Glomerular endothelial cell (primary cell): ENCODE measurements at places on chromosomes 5 and 9. TPM values are rescaled to one million over a fixed set of nuclear protein-coding genes. Genes with fewer than 3 reads are reported as not detected.

The TCF7 gene
- 1.3 and 1.6 TPM in 2 replicates for total RNA-seq

The UGT3A1 gene
- not detected in 2 replicates for total RNA-seq

The TMEM252 gene
- total RNA-seq, result not detected in 2 replicates

The CDX1 gene
- total RNA-seq, result not detected in 2 replicates

The PRR16 gene
- 1.2 and 1.6 TPM in 2 replicates for total RNA-seq

The LHX3 gene
- total RNA-seq, result not detected in 2 replicates

The NUTM2G gene
- total RNA-seq, result not detected in 2 replicates

The TTC23L gene
- total RNA-seq, result 0.41 and 0.63 TPM in 2 replicates

The NKD2 gene
- total RNA-seq, result 2.2 TPM in 1 of 2 replicates, not detected in the other

The FRRS1L gene
- 0.10 and 0.35 TPM in 2 replicates for total RNA-seq

The CCDC152 gene
- total RNA-seq, result 0.05 and 0.23 TPM in 2 replicates

The HAVCR1 gene
- total RNA-seq, result 0.15 TPM in 1 of 2 replicates, not detected in the other

The ARID3C gene
- total RNA-seq, result 0.29 TPM in 1 of 2 replicates, not detected in the other

GRCh38 chr9:100730086-100730485 lies 152.2 kb downstream of the CAVIN4 start:
- no peak for DNase-seq

- no peak for DNase-seq
Observed at GRCh38 chr5:60260658-60261057, 367.1 kb upstream of the PDE4D start.

- DNase-seq, result no peak
Observed at GRCh38 chr5:179825655-179826182, 5.0 kb downstream of the SQSTM1 start.

- DNase-seq, result no peak
Observed at GRCh38 chr5:133930813-133931090, 37.7 kb downstream of the C5orf15 start.

GRCh38 chr9:93132946-93133680 lies 938 bp downstream of the NINJ1 start:
- no peak for DNase-seq

DNA sequence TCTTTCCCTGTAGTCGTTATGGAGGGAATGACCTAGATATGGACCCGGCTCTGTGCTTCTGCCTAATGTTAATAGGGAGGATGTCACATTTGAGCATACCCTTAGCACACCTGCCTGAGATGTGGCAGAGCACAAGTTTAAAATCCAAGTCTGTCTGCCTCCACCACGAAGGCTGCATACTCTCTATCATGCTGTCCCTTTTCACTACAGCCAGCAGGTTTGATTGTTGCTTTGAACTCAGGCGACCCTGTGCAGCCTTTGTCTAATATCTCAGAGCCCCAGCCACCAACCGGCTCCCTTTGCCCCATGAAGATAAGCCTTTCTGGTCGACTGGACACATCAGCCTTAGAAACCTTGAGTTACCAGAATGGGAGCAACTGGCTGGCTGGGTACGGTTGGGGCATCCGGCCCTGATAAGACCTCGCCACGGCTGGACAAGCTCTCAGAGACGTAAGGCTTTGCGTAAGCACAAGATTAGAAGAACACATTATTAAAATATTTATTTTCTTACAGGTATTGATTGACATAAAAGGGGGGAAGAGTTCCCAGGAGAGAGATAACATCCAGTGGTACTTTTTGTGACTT lies 222.0 kb upstream of the TRIM32 start:
- DNase-seq, result no peak

DNA sequence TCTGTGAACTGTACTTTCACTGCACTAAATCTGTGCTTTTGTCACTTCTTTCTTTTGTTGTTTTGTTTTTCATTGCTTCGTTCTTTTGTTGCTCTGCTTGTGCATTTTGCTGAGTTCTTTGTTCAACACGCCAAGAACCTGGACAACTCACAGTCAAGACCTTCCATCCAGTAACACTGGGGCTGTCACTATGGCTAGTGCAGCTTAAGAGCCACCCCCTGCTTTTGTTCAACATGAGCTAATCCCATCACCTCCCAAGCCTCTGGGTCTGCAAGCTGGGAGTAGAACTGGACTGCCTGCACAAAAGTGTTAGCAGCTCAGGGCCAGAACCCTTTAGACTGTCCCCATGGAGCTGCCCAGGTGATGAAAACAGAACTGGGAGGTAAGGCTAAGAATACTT lies 143.7 kb downstream of the SYK start:
- DNase-seq, result no peak

GRCh38 chr5:31194892-31195555 lies 1.5 kb downstream of the CDH6 start:
- DNase-seq, result no peak

DNA sequence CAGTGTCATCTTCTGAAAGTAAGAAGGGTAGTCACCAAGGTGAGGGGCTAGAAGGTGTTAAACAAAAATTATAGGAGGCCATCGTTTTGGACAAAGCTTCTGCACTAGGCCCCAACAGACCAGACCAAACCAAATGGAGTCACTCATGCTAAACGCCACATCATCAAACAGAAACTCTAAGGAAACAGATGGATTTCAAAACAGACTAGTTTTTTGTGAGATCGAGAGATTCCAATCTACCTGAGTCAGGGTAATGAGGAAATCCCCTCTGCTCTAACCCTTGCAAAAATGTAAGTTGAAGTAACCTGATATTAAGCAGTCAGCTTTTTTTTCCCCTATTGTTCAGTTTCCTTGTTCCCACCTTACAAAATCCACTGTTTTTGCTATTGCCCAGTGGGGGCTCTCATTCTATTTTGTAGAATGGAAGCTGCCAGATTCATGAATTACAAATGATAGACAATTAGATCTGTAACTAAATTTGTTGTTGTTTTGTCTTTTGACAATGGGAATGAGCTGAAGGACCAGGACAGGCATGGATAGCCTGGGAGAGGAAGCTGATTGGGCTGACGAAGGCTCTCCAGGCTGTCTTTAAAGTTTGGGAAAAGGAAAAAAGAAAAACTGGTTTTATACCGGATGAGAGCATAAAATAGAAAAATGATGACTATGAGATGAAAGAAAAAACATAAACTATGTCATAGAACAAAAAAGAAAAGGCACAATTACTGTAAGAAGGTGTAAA lies 94.7 kb upstream of the ADAMTSL1 start:
- DNase-seq, result no peak

DNA sequence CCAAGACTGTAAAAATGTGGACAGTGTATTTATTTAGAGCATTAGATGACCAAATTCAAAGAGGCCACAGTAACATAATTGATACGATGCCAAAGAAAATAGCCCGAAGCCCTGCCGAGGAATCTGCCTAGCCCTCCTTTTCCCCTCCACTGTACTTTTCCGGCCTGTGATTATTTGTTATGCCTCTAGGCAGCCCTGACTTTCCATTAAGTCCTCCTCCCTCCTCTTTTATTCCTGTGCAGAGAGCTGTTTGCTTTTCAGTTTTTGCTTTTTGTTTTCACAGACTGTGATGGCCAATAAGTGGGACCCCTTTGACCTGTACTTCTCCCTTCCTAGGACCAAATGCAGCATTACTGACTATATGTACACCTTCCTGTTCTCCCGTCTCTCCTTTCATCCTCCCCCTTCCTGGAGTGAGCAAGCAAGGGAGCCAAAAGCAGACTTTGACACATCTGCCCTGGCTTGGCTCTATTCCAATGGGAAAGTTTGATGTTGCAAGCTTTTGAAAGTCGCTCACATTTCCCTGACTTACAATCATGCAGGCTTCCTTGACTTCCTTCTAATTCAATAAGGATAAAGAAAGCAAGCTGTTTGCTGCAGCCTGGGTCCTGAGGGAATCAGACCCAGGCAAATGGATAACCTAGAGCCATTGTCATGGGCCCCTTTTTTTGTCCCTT lies 76.1 kb downstream of the NREP start:
- peak; percentile 94 for DNase-seq

DNA sequence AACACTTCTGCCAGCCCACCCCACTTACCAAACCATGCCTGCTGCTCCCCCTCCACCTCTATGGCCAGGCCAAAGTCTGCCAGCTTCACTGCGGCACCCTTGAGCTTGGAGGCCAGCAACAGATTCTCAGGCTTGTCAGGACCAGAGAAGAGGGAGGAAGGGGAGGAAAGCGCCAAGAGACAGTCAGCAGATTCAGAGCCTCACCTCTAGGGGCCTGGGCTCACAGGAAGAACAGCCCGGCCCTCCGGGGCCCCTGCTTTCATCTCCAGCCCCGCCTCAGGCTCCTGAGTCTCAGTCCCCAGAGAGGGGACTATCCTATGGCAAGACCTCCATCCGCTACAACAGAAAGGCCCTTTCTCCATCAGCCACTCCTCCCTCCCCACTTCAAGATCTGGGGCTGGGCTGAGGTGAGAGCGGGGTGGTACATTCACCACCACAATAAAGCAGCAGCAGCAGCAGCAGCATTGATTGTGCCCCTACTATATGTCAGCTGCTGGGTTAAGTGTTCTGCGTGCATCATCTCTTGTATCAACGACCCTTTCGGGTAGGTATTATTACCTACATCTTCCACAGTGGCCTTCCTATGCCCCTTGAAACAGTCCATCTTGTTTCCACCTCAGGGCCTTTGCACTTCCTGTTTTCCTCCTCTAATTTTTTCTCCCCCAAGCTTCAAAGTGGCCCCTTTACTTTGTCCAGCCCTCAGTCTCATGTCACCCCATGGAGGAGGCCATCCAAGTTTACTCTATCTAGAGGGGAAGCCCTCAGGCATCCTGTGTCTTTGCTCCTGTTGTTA lies 36.0 kb downstream of the CAMK2A start:
- DNase-seq, result no peak

GRCh38 chr5:56123531-56124243 lies 109.4 kb downstream of the ANKRD55 start:
- DNase-seq, result peak; percentile 95

DNA sequence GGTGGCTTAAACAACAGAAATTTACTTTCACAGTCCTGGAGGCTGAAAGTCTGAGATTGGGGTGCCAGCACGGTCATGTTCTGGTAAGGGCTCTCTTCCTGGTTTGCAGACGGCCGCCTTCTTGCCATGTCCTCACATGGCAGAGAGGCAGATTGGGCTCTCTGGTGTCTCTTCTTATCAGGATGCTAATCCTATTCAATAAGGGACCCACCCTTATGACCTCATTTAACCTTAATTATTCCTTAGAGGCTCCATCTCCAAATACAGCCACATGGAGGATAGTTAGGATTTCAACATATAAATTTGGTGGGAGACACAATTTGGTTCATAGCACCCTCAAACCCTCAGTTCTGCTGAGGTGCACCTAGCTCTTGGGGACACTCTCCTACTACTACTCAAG lies 180.4 kb downstream of the DAB2IP start:
- DNase-seq, result no peak

- DNase-seq, result no peak
Observed at GRCh38 chr5:74624931-74625505, 15.5 kb downstream of the ENC1 start.

DNA sequence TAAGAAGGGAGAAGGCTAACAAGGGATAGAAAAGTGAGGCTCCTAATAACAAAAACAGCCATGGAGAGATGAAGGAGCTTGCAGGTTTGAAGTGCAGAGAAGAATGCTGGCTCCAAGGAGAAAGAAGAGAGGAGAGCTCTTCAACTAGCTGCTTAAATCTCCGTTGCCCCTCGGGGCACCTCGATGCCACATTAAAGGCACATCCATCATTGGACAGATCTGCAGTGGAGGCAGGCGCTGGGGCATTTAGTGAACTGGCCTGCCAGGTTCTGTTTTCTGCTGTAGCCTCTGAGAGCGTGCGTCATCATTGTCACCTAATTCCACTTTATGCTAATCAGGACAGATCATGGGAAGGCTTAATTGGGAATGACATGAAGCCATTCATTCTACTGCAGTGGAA lies 1426.2 kb upstream of the WWC1 start:
- DNase-seq, result no peak

GRCh38 chr9:2396622-2397285 lies 224.8 kb upstream of the VLDLR start:
- DNase-seq, result no peak

- no peak for DNase-seq
Observed at GRCh38 chr5:72598401-72599064, 91.3 kb upstream of the ZNF366 start.

DNA sequence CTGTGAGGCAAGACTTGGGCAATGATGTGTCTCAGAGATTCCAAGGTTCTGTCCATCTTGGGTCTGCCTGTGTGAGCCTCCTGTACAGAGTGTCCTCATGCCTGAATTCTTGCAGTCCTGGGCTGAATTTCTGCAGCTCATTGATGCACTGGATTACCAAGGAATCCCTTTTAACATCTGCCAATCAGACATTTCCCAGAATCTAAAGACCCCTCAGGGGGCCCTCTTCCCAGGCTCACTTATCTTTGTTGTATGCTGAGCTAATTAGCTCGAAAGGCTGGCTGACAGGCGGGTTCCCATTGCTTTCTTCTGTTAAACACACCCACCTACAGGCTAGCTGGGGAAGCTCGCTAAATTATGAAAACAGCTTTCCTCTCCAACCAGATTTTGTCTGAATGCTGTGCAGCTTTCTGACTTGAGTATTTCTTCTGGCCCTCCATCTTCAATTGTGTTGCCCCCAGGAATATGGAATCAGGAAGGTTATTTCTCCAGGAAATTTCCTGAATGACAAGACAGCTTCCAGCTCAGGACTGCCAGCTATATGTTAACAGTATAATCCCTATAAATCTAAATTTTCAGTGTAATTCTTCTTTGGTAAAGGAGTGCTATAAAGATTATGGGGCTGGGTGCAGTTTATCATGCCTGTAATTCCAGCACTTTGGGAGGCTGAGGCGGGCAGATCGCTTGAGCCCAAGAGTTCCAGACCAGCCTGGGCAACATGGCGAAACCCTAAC lies at the start of gene LIX1:
TSS of gene LIX1 (minus strand) at position 91 of the 734 bp plus-strand sequence. CDS start at position 56, 35 bp downstream.
- DNase-seq, result no peak

DNA sequence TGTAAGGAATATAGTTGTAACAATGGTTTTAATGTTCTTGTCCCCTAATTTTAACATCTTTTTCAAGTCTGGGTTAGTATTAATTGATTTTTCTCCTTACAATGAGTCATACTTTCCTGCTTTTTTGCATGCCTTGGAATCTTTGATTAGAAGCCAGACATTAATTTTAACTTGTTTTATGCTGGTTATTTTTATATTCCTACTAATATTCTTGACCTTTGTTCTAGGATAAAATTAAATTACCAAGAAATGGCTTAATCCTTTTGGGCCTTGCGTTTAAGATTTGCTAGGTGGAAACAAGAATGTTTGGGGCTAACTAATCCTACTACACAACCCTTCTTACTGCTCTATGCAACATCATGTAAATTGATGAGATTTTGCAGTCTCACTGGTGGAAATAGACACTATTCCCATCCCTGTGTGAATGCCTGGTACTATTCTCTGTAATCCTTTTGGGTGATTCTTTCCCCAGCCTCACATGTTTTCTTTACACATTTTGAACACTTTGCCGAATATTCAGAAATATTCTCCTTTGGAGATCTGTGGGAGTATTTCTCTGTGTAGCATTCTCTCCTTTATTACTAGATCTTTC lies 47.2 kb downstream of the ZCCHC7 start:
- no peak for DNase-seq

- no peak for DNase-seq
Observed at GRCh38 chr5:28369418-28369817, 1331.0 kb upstream of the CDH9 start.

DNA sequence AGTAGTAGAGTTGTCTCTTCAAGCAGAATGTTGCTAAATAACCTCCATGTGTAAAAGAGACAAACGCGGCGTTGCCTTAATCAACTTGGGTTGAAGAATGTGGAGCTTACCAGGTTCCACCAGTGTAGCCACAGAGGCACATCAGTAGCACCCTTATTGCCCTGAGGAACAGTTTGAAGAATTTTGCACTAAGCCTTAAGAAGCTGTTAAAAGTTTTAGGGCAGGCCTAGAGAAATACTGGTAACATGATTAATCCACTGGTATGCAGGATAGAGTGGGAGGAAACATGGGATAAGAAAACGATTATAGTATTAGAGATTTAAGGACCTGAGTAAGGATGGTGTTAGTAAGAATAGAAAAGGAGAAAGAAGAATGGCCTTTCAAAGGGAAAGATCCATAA lies 100.6 kb downstream of the ZCCHC7 start:
- no peak for DNase-seq

GRCh38 chr9:14715102-14715501 lies 7.4 kb downstream of the CER1 start:
- no peak for DNase-seq
